ENCODE measurements at places on chromosomes 11 and 22.

- no peak for DNase-seq
Measured at GRCh38 chr11:45152740-45153595, 6.5 kb downstream of the PRDM11 start.

GRCh38 chr11:126992804-126993111, 7.8 kb downstream of the KIRREL3 start:
- no peak for DNase-seq

DNA sequence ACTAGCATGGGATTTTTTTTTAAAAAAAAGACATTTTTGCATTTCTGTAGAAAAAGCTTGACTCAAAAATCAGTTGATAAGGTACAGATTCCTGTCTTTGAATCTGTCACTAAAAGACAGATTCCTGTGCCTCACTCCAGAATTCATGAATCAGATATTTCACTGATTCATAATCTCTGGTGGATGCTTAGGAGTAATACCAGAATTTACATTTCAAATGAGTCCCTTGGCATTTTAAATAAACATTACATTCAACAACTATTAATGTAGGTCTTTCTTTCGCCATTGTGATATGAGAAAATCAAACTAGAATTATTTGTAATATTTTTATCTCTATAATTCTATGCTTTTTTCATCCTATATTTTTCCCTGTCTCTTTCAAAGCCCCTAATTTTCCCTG, 128.3 kb downstream of the APIP start:
- no peak for DNase-seq

DNA sequence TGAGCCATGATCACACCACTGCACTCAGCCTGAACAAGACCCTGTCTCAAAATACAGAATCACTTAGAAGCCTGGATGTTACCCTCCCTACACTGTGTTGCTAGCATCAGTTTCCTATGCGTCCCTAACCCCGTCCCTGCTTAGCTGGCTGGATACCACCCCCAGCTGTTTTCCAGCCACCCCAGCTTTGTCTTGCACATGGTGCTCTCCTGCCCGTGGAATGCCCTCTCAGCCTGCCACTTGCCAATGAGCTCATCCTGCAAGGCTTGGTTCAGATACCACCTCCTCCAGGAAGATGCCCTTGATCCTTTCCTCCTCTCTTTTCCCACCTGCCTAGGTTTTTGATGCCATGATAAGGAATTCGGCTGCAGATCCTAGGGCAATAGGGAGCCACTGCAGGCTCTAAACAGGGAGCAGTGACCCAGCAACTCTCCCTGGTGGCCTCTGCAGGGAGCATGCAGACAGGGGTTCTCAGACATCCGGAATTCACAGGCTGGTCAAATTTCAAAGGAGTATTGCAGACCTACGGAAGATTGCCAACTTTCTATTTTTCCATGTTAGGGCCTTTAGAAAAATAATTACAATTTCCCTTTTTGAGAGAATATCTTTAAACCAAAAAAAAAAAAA, 52.7 kb upstream of the WNT7B start:
- DNase-seq = no peak

DNA sequence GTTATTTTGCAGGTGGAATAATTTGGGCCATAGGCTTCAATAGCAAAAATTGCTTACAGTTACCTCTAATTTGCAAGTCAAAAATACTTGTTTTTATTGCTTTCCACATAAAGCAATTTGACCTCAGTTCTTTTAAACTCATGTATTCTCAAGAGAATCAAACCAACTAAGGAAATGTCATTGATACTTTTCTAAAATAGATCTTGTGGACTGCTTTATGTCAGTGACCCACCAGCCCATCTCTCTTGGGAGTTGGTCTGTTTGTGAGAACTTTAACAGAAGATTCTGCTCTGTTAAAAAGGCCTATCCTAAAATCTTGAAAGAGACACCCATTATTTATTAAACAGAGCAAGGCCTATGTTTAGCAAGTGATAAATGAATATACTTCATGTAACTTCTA, 75.2 kb downstream of the DDIAS start:
- no peak for DNase-seq

Measured in retina (tissue), 1 donor.